HepG2 (cell line): ENCODE measurements at places on chromosomes 6 and 20.
A peak's percentile ranks its signal among the peaks of the same experiment; 100 is the strongest.

DNA sequence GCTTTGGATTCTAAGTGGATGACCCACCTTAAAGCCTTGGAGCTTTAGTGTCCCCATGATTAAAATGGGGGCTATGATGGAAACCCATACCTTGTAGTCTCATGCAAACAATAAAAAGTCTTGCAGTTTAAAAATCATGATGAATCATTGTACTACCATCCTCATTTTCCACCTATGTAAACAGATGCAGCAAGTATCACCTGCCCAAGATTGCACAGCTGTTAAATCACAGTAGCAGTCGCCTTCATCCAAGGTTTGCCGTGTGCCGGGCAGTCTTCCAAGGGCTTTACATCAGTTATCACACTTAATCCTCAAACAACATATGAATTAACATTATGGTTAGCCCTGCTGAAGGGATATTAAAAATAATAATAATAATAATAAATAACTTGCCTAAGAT, 210.3 kb downstream of the FOXA2 start:
- H3K27ac ChIP-seq, result no peak overlapping the region
- no peak overlapping the region for H3K4me3 ChIP-seq
- no peak for DNase-seq
- H3K27me3 ChIP-seq, result peaks cover 2% of the 10 kb centered on the region

GRCh38 chr6:118444796-118445195, 103.3 kb upstream of the PLN start:
- H3K27me3 ChIP-seq, result no peaks in the 10 kb centered on the region
- no peaks in the 10 kb centered on the region for H3K4me1 ChIP-seq
- no peaks in the 10 kb centered on the region for H3K36me3 ChIP-seq
- no peak overlapping the region for H3K27ac ChIP-seq
- no peak for DNase-seq

- H3K36me3 ChIP-seq, result no peaks in the 10 kb centered on the region
- H3K27ac ChIP-seq, result peak overlapping the region; percentile 63
- peaks cover 43% of the 10 kb centered on the region for H3K4me1 ChIP-seq
- peak overlapping the region; percentile 61 for H3K4me3 ChIP-seq
- DNase-seq, result no peak
Measured at GRCh38 chr6:2970753-2971419, 481 bp downstream of the SERPINB6 start.

- no peak for DNase-seq
- H3K27me3 ChIP-seq, result no peaks in the 10 kb centered on the region
- H3K27ac ChIP-seq, result no peak overlapping the region
- no peaks in the 10 kb centered on the region for H3K36me3 ChIP-seq
- no peaks in the 10 kb centered on the region for H3K4me1 ChIP-seq
Measured at GRCh38 chr6:81126150-81126549, 626.3 kb downstream of the TENT5A start.

DNA sequence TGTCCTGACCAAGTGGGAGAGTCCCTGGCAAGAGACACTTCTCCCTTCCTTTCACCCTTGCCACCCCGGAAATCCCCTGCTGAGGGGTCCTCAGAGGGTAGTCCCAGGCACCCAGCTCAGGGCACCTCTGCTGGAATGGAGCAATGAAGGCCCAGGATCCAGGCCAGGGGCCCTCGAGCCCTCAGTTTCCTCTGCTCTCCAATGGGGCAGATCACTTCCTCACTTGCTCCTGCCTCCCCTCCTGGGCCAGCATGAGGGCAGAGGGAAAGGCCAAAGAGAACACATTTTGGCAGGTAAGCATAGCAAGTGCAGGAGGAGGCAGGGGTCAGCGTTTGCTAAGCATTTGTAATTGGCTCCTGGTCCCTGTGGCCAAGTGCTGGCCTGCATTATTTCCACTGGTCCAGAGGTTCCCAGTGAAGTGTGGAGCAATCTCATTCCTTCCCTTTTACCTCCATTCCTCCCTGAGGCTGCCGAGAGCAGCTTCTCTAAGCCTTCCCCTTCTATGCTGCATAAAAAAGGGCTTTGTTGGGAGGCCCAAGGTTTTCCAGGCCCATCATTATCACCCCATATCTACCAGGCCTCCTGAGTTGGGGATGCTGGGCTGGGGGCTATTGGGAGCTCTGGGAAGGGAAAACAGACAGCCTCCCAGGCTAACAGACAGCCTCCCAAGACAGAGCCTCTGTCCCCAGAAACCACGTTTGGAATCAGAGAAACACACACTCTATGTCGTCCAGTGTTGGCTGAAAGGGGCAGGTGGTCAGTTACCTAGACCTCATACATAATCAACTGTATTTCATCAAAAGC, 28.8 kb upstream of the VEGFA start:
- no peak overlapping the region for H3K27ac ChIP-seq
- H3K27me3 ChIP-seq, result 0 out of 2 replicates have a peak, but pooled peaks cover 1% of the 10 kb centered on the region
- no peaks in the 10 kb centered on the region for H3K36me3 ChIP-seq
- peaks cover 97% of the 10 kb centered on the region for H3K4me1 ChIP-seq

- H3K27me3 ChIP-seq, result no peaks in the 10 kb centered on the region
- H3K27ac ChIP-seq, result no peak overlapping the region
- no peaks in the 10 kb centered on the region for H3K4me1 ChIP-seq
Measured at GRCh38 chr6:140485740-140486449, 1111.4 kb upstream of the CITED2 start.

- no peak overlapping the region for H3K4me3 ChIP-seq
- H3K4me1 ChIP-seq, result no peaks in the 10 kb centered on the region
- no peak for DNase-seq
- H3K36me3 ChIP-seq, result no peaks in the 10 kb centered on the region
Measured at GRCh38 chr20:58467572-58468527, 47.3 kb downstream of the APCDD1L start.

- no peak for DNase-seq
- H3K4me3 ChIP-seq, result peak overlapping the region; percentile 86; the same call in 1 of the 2 replicates
- H3K36me3 ChIP-seq, result peaks cover 15% of the 10 kb centered on the region
- H3K4me1 ChIP-seq, result peaks cover 50% of the 10 kb centered on the region
- H3K27ac ChIP-seq, result no peak overlapping the region
Measured at GRCh38 chr20:62240020-62240685, 1.8 kb downstream of the OSBPL2 start.

- no peak overlapping the region for H3K27ac ChIP-seq
- DNase-seq, result no peak
- no peak overlapping the region for H3K4me3 ChIP-seq
- no peaks in the 10 kb centered on the region for H3K27me3 ChIP-seq
Measured at GRCh38 chr6:110900028-110900598, 25.5 kb downstream of the AMD1 start.

DNA sequence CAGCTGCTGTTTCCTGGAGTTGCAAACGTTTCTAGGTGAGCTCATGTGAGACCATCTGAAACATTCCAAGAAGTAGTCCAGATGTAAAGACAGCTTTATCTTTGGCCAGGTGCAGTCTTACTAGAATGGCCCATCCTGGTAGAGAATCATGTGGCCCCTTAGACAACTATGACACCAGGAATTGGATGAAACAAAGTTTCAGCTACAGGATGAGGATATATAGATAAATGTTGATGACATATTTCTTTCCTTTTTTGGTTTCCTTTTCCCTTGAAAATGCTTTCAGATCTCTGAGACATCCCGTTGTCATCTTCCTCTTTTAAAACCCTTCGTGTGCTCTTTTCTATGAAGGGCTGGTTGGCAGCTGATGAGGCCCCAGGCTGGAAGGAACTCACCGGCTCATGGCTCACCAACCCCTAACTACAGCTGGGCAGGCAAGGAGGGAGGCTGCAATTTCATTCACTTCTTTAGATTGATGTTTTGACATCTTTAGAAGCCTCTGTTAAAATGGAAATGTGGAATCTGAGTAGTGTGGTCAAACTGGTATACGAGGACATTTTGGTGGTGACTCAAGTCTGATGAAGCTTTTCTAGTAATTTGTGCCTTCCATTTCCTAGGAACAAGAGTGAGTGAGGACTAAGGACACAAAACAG, 167.9 kb upstream of the TNFAIP3 start:
- DNase-seq, result no peak
- peaks cover 90% of the 10 kb centered on the region for H3K4me1 ChIP-seq
- H3K27ac ChIP-seq, result no peak overlapping the region
- no peak overlapping the region for H3K4me3 ChIP-seq
- no peaks in the 10 kb centered on the region for H3K36me3 ChIP-seq
